Bronchial epithelial cell (primary cell): ENCODE measurements at places on chromosomes 2 and 18. TPM values are rescaled to one million over a fixed set of nuclear protein-coding genes. Genes with fewer than 3 reads are reported as not detected.

The MAPK4 gene
- under 0.01 TPM in 1 of 2 replicates, not detected in the other for total RNA-seq

GRCh38 chr18:50749421-50749820 is 70.4 kb downstream of the MRO start:
- no peak for DNase-seq

- peak; percentile 43 for DNase-seq
Observed at GRCh38 chr2:203730076-203730729, 23.8 kb downstream of the CD28 start.

GRCh38 chr2:65331336-65332025 is 100.9 kb downstream of the SPRED2 start:
- DNase-seq: peak; percentile 58
